ENCODE measurements at places on chromosomes 1 and 21.

DNA sequence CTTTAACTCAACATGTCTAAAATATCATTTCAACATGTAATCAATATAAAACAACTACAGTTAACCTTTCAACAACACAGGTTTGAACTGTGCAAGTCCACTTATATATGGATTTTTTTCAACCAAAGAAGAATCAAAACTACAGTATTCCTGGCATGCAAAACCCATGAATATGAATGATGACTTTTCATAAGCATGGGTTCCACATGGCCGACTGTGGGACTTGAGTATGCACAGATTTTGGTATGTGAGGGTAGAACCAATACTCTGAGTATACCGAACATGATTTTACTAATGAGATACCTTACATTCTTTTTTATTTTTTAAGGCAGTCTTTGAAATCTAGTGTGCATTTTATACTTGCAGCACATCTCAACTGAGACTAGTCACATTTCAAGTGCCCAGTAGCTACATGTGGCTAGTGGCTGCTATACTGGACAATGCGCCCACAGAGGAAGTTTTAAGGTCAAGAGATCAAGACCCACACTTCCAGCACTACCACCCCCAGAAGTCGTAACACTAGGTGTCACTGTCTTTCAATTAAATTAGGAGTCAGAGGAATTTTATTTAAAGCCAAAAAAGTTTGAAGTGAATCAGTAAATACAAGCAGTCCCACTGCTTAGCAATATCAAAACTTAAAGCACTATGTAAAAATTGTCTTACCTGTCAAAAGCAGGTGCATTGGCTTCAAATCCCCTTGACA is 40.0 kb downstream of the SYNJ1 start:
- no peak for DNase-seq

DNA sequence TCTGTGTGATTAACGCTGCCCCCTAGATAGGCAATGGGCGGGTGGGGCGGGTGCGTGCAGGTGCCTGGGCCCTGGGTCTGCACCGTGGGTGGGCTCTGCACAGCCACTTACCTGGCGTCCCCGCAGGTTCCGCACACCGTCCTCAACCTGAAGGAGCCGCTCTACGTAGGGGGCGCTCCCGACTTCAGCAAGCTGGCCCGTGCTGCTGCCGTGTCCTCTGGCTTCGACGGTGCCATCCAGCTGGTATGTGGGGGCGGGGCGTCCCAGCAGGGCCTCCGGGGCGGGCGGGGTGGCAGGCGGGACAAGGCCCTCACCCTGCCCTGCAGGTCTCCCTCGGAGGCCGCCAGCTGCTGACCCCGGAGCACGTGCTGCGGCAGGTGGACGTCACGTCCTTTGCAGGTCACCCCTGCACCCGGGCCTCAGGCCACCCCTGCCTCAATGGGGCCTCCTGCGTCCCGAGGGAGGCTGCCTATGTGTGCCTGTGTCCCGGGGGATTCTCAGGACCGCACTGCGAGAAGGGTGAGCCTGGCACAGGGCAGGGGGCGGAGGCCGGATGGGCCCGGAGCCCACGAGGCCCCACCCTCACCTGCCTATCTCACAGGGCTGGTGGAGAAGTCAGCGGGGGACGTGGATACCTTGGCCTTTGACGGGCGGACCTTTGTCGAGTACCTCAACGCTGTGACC is 22.8 kb downstream of the RNF223 start:
- no peak for DNase-seq

DNA sequence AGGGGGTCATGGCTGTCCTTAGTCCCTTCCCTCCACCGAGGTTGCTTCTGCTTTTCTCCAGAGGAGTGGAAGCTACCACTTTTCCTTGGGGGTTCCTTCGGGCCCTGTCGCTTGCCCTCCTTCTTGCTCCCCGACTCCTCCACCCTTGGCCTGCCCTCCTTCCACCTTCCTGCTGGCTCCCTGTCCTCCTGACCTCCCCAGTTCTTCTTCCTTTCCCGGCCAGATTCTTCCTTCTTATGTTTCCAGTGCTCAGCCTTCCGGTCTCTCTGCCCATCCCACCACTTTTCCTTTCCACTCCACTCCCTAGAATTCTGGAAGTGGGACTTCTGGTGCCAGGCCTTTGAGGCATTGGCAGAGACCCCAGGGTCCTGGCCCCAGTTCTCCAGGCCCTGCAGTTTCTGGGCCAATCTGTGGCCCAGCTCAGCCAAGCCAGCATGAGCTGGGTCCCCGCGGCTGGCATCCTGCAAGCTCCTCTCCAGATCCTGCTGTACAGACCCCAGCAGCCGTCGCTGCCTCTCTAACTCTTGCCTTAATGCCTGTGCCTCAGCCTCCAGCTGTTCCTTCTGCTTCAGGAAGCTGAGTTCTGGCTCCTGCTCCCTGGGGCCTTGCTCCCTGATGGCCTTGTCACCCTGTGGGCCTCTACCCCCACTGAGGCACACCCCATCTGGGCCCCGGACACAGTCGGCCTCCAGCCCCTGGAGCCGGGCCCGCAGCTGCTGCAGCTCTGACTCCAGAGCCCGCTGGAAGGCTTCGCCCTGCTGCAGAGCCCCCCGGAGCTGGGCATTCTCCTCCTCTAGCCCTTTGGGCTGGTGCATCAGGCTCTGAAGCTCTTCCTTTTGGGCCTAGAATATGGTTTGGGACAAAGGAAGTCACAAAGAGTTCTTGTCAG is 9.7 kb upstream of the PMVK start:
- no peak for DNase-seq

DNA sequence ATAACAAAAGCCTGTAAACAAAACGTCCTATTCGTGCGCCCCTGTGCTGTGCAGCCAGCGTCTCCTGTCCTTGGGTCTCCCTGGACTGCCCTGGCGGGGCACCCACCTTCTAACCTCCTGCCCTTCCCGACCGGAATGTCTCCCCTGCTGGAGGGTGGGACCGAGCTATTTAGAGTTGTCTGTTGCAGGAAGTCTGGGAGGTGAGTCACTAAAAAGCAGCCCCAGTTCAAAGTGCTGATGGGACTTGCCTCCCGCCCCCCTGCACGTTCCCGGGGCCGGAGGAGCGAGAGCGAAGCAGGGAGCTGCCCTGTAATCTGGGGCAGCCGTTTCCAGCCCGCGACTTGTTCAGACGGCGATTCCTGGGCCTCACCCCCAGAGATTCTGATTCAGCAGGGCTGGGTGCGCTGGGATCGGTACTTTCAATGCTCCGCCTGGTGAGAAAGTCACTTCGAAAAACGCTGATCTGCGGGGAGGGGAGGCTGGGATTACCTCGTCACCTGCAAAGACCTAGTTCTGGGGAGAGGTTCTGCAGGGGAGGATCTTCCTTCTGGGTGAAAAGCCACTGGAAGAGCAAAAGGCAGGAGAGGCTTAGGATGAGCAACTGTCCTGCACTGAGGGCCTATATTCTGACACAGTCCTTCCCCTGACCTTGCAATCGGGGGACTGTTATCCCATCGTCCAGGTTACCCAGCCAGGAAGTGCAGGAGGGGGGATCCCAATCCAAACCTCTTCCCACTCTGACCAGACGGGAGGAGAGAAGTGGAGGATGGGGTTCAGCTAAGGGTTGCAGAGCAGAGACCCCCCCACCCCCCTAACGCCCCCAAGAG is 1.2 kb upstream of the DHRS3 start:
- DNase-seq, result peak; percentile 33

DNA sequence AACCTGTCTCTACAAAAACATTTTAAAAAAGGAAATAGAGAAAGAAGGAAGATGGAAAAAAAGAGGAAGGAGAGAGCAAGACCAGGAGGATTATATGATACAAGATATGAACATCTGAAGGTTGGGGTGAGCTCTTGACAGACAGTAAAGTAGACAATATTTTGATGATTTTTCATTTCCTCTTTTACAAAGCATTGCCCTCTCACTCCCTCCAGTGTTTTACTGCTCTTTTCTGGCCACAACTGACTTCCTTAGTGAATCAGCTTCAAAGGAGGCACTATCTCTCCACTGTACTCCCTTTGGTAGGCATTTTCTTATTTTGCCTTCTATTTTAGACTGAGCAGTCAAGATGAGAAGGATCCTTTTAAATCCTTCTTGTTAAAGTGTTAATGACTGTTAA is 296.7 kb downstream of the KCTD3 start:
- no peak for DNase-seq

- no peak for DNase-seq
Observed at GRCh38 chr1:27489501-27489972, 430 bp downstream of the WASF2 start.

GRCh38 chr1:32128479-32128878 is 20.6 kb downstream of the KPNA6 start:
- no peak for DNase-seq

DNA sequence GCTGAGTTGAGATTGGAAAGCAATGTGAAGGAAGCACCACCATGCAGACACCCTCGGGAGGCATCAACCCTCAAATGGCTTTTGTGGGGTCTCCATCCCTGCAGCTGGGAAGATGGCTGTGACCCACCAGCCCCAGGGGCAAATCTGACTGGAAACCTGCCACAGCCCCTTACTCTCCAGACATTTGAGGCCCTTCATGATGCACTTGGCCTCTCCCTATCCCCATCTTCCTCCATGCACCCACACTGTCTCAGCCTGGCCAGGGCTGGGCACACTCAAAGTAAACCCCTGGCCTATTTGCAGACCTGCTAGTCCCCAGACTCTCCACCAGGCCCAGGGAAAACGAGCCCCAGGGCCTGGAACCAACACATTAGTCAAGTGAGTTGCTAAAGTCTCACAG is 205.2 kb downstream of the MATN1 start:
- no peak for DNase-seq

- no peak for DNase-seq
Observed at GRCh38 chr1:3530086-3530925, 75.8 kb downstream of the ARHGEF16 start.
